Stimulated activated CD4-positive, alpha-beta T cell treated with anti-CD3 and anti-CD28 coated beads, TNF-alpha, amount 100 ng/mL, for 48 hours (primary cell): ENCODE measurements at places on chromosomes 2 and 18.

GRCh38 chr18:42182728-42183700 lies 228.0 kb downstream of the PIK3C3 start:
- DNase-seq: no peak

DNA sequence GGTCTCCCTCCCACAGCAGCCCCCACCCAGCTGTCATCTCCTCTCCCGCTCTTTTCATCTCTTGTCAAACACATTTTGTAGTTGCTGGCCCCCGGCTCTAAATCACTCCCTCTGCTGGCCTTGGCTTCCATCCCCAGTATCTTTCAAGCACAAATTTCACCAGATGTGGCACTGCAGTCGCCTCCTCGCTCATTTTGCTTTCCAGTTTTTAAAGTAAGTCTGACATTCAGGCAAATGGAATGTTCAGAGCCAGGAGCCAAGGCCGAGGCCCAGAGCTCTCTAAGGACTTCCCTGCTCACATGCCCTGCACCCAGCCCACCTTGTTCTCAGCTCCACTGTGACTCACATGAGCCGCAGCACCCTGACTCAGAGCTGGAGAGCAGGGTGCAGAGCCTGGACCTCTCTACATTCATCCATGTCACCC lies 158.4 kb downstream of the GALNT14 start:
- no peak for DNase-seq

- peak; percentile 19 for DNase-seq
These were observed 1.0 kb downstream of the ZCCHC2 start for GRCh38 chr18:62523631-62524439.

DNA sequence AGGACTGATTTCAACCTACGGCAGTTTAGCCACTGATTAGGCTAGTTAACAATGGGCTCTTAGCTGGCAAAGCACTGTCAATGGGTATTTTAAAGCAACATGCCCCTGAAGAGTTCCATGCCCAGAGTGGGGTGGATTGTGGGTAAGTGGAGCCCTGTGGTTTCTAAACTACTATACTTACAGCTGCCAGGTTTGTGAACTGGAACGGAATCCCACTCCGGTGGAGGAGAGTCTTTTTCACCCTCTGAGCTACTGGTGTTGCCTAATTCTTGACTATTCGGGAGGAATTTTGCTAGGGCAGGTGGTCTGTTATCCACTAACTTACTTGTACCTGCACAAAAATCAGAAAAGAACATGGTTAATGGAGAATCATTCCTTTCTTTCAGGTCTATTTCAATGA lies 52.6 kb downstream of the ZAP70 start:
- no peak for DNase-seq

DNA sequence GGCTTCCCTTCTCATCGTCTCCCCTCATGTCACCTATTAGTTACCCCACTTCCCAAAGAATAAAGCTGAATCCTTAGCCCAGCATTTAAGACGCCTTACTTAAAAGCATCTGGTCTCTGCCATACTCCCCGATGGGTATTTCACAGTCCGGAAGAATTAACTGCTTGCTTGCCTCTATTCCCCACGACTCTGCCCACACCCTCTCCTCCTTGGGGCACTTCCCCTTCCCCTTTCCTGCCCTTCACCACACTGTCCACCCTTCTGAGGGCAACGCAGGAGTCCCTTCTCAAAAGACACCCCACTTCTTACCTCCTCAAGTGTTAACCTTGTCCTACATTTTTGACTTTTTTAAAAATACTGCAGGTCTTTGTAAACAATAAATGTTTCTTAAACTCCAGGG lies 60.1 kb upstream of the RMP24 start:
- no peak for DNase-seq

- no peak for DNase-seq
These were observed 53.9 kb downstream of the INHBB start for GRCh38 chr2:120399889-120400240.

DNA sequence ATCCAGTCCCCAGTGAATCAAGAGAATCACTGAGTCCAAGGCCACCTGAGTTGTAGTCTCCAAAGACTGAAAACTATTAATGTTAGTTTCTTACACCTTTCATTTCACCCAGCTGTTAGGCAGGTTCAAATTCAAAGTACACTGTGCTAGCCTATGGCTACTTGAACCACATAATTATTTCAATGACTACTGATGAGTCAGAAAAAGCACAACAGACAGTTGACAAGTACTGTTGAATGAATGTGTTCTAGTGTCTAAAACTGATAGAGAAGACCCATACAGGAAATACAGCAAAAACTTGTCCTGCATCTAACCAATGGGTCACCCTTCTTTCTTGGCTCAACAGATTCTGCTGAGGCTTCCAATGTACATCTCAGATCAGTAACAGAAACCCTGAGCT lies 160.9 kb downstream of the MYO5B start:
- no peak for DNase-seq

DNA sequence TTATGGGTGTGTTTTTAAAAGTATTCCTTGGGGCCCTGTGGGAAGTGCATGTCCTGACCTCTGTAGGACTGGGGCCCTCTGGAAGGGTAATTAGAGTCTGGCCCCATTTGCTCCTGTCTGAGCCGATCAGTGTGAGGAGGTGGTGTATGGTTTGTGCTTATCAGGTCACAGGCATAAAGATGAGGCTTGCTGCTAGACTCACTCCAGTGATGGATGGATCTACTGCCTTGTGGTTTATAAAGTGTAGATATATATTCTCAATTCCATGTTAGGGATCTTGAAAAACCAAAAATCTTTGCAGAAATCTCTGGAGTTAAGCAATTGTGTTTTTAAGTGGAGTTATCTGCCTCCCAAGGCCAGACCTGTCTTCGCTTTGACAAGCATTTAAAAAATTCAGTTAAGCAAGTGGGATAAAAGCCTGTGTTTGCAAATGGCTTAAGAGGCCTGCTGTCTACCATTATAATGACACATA lies 182.4 kb downstream of the PTPRM start:
- no peak for DNase-seq

- no peak for DNase-seq
These were observed 93.5 kb upstream of the NEDD4L start for GRCh38 chr18:57950542-57950941.

GRCh38 chr2:194674043-194674442 lies 983.0 kb upstream of the SLC39A10 start:
- no peak for DNase-seq

GRCh38 chr18:66560094-66560493 lies 43.8 kb downstream of the CDH19 start:
- no peak for DNase-seq

DNA sequence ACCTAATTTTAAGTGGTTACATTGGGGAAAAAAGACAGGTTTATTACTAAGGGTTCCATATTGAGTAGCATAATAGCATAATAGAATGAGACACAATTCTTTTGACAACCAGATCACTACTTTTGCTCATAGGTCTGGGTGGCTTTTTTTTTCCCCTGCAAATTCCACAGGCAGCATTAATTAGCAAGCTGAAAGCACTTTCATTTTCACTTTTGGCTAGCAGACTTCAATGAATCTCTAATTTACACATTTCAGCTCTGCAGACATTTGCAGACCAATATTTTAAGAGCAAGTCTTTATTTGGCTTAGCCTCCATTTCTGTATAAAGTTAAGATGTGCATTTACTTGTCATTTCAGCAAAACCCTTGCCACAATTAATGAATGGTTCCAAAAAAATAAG lies 185.5 kb downstream of the NOL4 start:
- no peak for DNase-seq
